ENCODE measurements at places on chromosomes 11 and 22.

GRCh38 chr11:94150056-94150455 is 21.4 kb downstream of the PANX1 start:
- DNase-seq: no peak

DNA sequence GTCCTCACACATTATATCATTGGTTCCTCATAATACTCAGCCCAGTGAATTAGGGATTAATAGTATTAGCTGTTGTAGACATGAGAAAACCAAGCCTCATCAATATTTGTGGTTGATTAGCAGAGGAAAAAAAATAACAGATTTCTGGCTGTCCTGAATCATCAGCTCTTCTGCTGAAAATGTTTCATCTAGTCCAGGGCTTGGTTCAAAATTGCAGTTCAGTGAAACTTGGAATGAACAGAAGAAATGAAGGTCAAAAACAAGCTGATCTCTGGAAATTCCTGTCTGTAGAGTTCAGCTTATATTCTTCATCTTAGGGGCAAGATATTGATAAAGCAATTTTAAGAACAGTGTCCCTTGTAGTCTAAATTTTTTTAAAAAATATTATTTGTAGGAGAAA is 361.1 kb upstream of the CCDC179 start:
- no peak for DNase-seq

GRCh38 chr22:38223289-38223960 is 21.6 kb downstream of the MAFF start:
- DNase-seq: no peak

- no peak for DNase-seq
Observed at GRCh38 chr11:17640493-17641164, 78.7 kb upstream of the MYOD1 start.

DNA sequence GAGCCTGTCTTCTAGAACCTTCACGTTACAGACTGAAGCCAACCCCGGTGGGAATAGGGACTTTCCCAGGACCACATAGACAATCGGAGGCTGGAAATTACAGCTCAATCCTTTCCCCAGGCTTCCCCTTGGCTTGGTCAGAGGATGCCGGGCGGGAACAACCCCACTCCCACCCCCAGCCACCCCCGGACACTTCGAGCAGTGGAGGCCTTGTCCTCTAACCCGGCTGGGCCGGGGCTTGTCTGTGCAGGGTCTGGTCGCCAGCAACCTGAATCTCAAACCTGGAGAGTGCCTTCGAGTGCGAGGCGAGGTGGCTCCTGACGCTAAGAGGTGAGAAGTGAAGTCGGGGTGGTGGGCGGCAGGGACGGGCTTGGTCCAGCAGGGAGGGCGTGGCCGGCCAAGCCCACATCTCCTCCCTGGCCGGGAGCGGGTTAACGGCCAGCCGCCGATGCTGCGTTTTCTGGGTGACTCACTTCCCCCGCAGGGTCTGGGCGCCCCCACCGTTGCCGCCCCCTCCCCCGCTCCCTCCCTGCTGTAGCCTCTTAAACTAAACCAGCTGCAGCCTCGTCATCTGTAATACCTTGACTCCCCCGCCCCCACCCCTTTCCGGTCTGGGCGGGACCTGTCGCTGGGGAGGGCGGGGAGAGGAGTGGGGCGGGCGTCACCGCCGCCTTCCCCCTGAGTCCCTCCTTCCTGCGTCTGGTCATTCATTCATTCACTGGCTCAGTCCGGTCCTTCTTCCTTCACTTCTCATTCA is 1.5 kb downstream of the LGALS1 start:
- no peak for DNase-seq

DNA sequence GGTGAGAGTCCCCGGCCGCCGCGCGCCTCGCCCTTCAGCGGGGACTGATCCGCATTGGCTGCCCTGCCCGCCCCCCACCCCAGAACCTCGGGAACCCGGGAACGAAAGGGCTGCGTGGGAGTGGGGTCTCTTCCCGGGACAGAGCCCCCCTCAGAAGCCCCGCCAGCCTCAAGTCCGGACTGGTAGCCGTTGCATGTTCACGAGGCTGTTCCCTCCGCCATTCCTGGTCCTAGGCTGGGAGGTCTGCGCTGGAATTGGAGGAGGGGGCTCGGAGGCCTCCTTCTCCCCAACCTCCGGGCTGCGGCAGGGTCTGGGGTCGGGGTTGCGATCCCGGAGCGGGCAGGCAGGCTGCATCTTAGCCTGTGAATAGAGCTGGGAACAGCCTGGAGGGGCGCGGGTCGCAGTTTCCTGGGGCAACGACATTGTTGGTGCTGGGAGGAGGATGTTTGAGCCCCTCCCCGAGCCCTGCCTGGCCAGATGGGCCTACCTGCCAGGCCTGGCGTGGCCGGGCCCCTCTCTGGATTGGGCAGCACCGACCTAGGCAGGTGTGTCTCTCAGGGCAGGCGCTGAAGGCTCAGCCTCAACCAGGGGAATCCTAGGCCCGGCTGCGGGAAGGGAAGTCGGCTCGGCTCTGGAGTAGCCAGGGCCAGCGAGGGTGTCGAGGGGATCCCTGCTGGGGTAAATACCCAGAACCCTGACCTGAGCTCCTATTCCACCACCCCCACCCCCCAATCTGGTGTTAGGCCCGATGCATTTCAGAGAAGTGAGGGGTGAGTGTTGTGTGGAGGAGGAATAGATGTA is 670 bp downstream of the MAPK8IP1 start:
- DNase-seq: no peak

GRCh38 chr11:11740073-11740702 is 101.6 kb upstream of the USP47 start:
- no peak for DNase-seq

Data from cortex of kidney (tissue), 1 donor.